ENCODE measurements at places on chromosomes 1 and 21.

- H3K27ac ChIP-seq = peak overlapping the region; percentile 99
- DNase-seq = no peak
- peaks cover 64% of the 10 kb centered on the region for H3K4me1 ChIP-seq
- H3K4me3 ChIP-seq = peak overlapping the region; percentile 88
Observed at GRCh38 chr1:40041466-40041838, 923 bp downstream of the CAP1 start.

DNA sequence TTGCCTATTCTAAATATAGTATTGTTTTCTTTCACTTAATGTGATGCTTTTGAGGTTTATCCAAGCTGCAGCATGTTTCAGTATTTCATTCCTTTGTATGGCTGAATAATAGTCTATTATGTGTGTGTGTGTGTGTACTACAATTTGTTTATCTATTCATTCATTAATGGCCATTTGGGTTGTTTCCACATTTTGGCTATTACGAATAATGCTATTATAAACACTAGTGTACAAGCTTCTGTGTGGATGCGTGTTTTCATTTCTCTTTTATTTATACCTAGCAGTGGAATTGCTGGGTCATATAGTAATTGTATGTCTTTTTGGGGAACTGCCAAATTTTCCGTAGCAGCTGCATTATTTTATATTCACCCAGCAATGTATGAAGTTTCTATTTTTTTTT is 15.0 kb upstream of the THEM5 start:
- no peaks in the 10 kb centered on the region for H3K27me3 ChIP-seq
- no peaks in the 10 kb centered on the region for H3K4me1 ChIP-seq
- no peak overlapping the region for H3K27ac ChIP-seq
- no peak for DNase-seq
- no peaks in the 10 kb centered on the region for H3K36me3 ChIP-seq
- no peak overlapping the region for H3K4me3 ChIP-seq

GRCh38 chr1:161933592-161934588 is 89.8 kb downstream of the OLFML2B start:
- H3K4me1 ChIP-seq = no peaks in the 10 kb centered on the region
- no peak for DNase-seq
- no peak overlapping the region for H3K4me3 ChIP-seq
- no peaks in the 10 kb centered on the region for H3K27me3 ChIP-seq
- H3K36me3 ChIP-seq = peaks cover 8% of the 10 kb centered on the region

GRCh38 chr1:167231873-167232450 is 11.3 kb downstream of the POU2F1 start:
- DNase-seq = no peak
- H3K27ac ChIP-seq = no peak overlapping the region
- H3K36me3 ChIP-seq = no peaks in the 10 kb centered on the region
- H3K4me1 ChIP-seq = peaks cover 25% of the 10 kb centered on the region

DNA sequence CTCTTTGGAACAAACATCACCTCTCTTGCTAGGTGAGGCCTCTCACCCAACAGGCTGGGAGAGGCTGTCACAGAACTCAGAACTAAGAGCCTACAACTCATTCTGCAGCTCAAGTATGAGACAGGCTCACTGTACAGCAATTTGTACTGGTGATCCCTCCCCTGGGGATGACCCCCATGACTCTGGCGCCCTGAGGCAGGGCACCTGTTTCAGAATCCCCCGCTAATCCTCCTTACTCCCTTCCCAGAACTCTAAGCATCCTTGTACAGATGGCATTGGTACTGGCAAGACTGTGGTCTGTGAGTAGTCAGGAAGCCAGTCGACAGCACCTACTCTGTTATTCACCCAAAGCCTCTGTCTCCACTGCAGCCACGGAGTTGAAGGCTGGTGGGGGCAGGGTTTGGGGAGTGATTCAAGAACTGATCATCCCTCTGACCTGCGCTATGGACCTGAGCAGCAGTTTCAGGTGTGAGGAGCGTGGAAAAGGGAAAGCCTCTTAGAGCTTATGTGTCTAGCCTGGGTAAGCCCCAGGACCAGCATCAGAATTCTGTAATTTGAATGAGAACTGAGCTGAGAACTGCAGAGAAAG is 655.5 kb downstream of the KIF26B start:
- no peaks in the 10 kb centered on the region for H3K36me3 ChIP-seq
- DNase-seq = no peak
- H3K4me1 ChIP-seq = no peaks in the 10 kb centered on the region
- no peaks in the 10 kb centered on the region for H3K27me3 ChIP-seq
- no peak overlapping the region for H3K4me3 ChIP-seq

DNA sequence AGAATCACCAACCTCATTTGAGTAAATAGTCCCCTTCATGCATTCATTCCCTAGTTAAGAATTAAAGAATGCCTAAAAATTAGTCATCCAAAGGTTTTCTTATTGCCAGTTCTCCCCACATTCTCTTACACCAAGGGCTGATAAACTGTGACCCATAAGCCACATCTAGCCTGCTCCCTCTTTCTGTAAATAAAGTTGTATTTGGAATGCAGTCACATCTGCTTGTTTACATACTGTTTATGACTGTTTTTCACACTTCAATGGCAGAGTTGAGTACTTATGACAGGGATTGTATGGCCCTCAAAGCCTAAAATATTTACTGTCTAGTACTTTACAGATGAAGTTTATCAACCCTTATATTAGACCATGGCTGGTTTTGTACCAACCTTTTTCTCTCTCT is 16.1 kb upstream of the DYRK1A start:
- no peak for DNase-seq
- H3K4me3 ChIP-seq = no peak overlapping the region
- H3K27ac ChIP-seq = no peak overlapping the region
- no peaks in the 10 kb centered on the region for H3K27me3 ChIP-seq

DNA sequence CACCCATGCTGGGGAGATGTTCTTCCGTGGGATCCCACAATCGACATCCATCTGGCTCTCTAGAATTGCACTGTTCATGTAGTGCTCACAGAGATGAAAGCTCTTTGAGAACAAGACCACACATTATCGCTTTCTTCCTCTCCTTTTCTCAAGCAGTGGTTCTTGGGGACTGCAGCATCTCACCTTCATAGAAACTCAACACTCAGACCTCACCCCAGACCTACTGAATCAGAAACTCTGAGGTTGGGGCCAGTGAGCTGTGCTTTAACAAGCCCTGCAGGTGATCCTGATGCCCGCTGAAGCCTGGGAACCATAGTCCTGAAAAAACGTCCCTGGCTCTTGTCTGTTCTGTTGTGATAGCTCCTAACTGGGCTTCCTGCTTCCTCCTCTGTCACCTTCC is 251.3 kb upstream of the FGGY start:
- H3K4me3 ChIP-seq = no peak overlapping the region
- no peaks in the 10 kb centered on the region for H3K27me3 ChIP-seq
- no peak for DNase-seq
- H3K27ac ChIP-seq = no peak overlapping the region
- H3K36me3 ChIP-seq = no peaks in the 10 kb centered on the region
- peaks cover 35% of the 10 kb centered on the region for H3K4me1 ChIP-seq

GRCh38 chr21:18715606-18716005 is 312.0 kb upstream of the TMPRSS15 start:
- DNase-seq = no peak
- H3K36me3 ChIP-seq = no peaks in the 10 kb centered on the region
- H3K4me1 ChIP-seq = no peaks in the 10 kb centered on the region
- no peak overlapping the region for H3K4me3 ChIP-seq

- no peaks in the 10 kb centered on the region for H3K36me3 ChIP-seq
- no peaks in the 10 kb centered on the region for H3K27me3 ChIP-seq
- no peak overlapping the region for H3K4me3 ChIP-seq
- H3K4me1 ChIP-seq = peaks cover 61% of the 10 kb centered on the region
Observed at GRCh38 chr1:150609732-150610131, 19.7 kb downstream of the ENSA start.

- H3K4me1 ChIP-seq = no peaks in the 10 kb centered on the region
- no peak overlapping the region for H3K4me3 ChIP-seq
- no peaks in the 10 kb centered on the region for H3K27me3 ChIP-seq
- DNase-seq = no peak
- H3K27ac ChIP-seq = no peak overlapping the region
- H3K36me3 ChIP-seq = no peaks in the 10 kb centered on the region
Observed at GRCh38 chr1:63960326-63960725, 186.5 kb downstream of the ROR1 start.

GRCh38 chr1:224435999-224436398 is 1.4 kb upstream of the WDR26 start:
- peaks cover 5% of the 10 kb centered on the region for H3K36me3 ChIP-seq
- peak overlapping the region; percentile 92 for H3K27ac ChIP-seq
- no peaks in the 10 kb centered on the region for H3K27me3 ChIP-seq
- H3K4me1 ChIP-seq = peaks cover 32% of the 10 kb centered on the region

GRCh38 chr1:67257173-67257535 is 50.5 kb upstream of the IL12RB2 start:
- H3K27ac ChIP-seq = no peak overlapping the region
- H3K27me3 ChIP-seq = no peaks in the 10 kb centered on the region
- no peak overlapping the region for H3K4me3 ChIP-seq
- DNase-seq = no peak
- no peaks in the 10 kb centered on the region for H3K4me1 ChIP-seq

DNA sequence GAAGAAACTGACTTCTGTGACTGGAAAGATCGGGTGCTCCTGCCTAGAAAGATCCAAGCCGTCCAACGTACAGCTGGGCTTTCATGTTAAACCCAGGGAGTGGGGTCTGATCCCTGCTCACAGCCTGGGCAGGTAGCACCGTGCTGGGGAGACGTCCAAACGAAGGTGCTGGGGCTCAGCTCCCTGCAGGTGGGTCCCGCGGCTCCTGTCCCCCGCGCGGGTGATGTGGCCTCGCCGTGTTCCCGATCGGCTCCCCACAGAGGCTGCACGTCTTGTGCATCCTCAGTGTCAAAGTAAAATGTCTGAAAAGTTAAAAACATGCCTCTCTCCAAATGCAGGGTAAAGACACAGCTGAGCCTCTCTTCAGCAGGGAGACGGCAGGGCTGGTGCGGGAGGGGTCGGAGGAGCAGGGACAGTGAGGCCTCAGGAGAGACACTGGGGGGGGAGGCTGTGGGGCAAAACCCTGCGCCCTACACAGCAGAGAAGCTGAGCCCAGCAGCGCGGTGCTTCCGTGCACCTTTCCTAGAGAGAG is 40.1 kb upstream of the COL6A2 start:
- H3K27me3 ChIP-seq = no peaks in the 10 kb centered on the region
- H3K4me1 ChIP-seq = peaks cover 19% of the 10 kb centered on the region
- H3K4me3 ChIP-seq = no peak overlapping the region
- peak overlapping the region; percentile 94 for H3K27ac ChIP-seq

GRCh38 chr1:155279268-155279667 is 2.0 kb downstream of the HCN3 start:
- DNase-seq = no peak
- no peak overlapping the region for H3K27ac ChIP-seq
- H3K4me3 ChIP-seq = no peak overlapping the region
- no peaks in the 10 kb centered on the region for H3K27me3 ChIP-seq

GRCh38 chr21:25133939-25134338 is 473.3 kb downstream of the MRPL39 start:
- no peaks in the 10 kb centered on the region for H3K27me3 ChIP-seq
- H3K27ac ChIP-seq = no peak overlapping the region
- no peaks in the 10 kb centered on the region for H3K4me1 ChIP-seq
- DNase-seq = no peak
- H3K4me3 ChIP-seq = no peak overlapping the region
- H3K36me3 ChIP-seq = no peaks in the 10 kb centered on the region

- no peaks in the 10 kb centered on the region for H3K36me3 ChIP-seq
- peaks cover 18% of the 10 kb centered on the region for H3K4me1 ChIP-seq
- H3K27ac ChIP-seq = no peak overlapping the region
- DNase-seq = no peak
Observed at GRCh38 chr1:178051071-178051470, 42.8 kb upstream of the RASAL2 start.

DNA sequence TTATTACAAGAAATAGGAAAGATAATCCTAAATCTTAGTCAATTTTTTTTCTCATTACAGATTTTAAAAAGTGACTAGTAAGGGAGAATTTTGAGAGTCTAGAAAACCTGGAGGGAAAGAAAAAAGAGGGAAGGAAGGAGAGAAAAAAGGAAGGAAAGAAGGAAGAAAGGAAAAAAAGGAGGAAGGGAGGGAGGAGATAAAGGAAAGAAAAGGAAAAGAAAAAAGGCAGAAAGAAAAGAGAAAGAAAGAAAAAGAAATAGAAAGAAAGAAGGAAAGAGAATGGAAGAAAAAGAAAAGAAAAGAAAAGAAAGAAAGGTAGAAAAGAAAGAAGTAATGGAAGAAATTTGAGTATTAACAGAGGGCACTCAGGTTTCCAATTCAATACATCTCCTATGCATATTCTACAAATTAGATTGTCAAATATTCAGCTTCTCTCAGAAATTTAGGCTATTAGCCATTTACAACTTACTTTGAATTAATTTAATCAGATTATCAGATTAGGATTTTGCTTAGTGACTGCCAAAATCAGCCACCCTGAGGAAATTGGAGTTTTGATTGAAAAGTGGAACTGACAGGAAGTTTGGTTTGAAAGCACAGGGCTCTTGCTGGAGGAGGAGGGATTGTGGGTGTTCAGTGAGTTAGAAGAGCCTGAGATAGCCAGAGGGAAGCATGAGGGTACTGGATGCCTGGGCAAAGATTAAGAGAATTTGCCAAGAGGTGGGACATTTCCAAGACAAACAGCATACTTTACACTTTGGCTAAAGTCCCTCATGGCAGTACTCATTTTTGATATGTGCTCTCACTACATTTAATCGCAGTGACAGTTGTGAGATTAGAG is 677.8 kb downstream of the USP25 start:
- H3K27ac ChIP-seq = no peak overlapping the region
- no peaks in the 10 kb centered on the region for H3K36me3 ChIP-seq
- H3K27me3 ChIP-seq = no peaks in the 10 kb centered on the region
- H3K4me1 ChIP-seq = no peaks in the 10 kb centered on the region
- no peak overlapping the region for H3K4me3 ChIP-seq
- DNase-seq = no peak

GRCh38 chr1:117258791-117259190 is 48.1 kb upstream of the VTCN1 start:
- H3K4me1 ChIP-seq = no peaks in the 10 kb centered on the region
- H3K4me3 ChIP-seq = no peak overlapping the region
- no peaks in the 10 kb centered on the region for H3K36me3 ChIP-seq
- no peak overlapping the region for H3K27ac ChIP-seq
- H3K27me3 ChIP-seq = no peaks in the 10 kb centered on the region
- no peak for DNase-seq

DNA sequence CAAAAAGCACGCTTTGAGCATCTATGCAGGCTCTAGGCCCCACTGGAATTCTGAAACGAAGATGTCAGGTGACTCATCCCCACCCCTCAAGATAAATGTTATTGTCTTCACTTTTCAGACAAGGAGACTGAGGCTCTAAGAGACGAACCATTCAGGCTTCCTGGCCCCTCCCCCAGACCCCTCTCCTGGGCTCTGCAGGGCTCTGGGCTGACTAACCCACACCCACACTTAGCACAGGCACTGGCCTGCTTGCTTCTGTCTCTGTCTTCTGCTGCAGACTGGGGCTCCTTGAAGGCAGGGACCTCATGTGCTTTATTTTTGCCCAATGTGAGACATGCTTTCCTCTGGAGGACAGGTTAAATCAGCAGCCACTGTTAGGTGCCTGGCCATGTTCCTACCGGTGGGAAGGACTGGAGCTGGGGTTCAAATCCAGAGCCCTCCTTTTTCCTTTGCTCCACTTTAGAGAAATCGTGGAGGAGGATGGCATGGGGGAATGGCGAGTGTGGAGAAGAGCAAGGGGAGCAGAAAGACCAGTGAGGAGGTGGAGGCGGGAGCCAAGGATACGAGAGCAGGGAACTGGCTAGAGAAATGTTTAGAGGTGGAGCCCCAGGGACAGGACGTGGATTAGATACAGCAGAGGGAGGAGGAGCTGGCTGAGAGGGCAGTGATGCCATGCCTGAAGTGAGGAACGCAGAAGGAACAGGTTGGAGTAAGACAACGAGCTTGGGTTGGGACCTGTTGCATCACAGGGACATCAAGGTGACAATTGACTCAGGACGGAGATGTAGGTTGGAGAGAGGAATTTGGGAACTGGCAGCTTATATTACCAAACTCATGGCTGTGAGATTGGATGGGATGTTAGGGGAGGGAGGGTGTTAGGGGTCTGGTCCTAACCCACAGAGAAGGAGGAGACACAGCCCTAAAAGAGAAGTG is 1.7 kb downstream of the TMEM125 start:
- H3K4me3 ChIP-seq = no peak overlapping the region
- H3K36me3 ChIP-seq = no peaks in the 10 kb centered on the region
- no peak for DNase-seq
- H3K27me3 ChIP-seq = no peaks in the 10 kb centered on the region

All from transverse colon (tissue), 4 donors.